ENCODE measurements at places on chromosomes 12 and 14.

DNA sequence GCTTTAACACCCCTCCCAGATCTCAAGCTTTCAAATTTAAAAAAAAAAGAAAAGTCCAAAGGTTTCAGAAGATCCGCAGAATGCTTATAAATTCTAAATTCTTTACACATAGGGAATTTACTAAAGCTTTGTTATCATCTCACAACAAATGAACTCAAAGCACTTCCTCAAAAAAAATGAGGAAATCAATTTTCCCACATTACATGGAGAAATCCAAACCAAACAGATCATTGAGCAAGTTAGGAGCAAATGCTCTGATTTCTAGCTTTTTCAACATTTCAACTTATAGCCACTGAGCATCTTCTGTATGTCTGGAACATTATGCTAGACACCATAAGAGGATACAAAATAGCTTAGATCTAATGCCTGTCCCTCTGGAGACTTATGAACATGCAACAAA, 161.0 kb downstream of the CEP128 start:
- DNase-seq, result no peak

DNA sequence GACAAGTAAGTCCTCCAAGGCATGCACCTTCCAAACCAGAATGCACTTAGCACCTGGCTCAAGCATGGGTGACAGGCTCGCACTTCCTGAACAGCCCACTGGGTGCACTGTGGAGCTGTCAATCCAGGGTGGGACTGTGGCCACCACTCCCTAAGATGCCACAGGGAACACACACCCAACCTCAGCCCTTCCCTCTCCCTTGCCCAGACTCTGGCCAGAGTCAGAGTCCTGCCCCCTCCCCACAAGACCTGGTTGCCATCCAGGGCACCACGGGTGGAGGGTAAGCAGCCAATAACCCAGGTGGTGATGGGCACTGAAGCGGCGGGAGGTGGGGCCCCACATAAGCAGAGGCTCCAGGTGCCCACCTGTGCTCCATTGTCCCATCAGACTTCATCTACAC, 160.6 kb downstream of the MYRFL start:
- peak; percentile 42 for DNase-seq

GRCh38 chr12:125161712-125162022, 96.4 kb downstream of the AACS start:
- DNase-seq, result peak; percentile 75

DNA sequence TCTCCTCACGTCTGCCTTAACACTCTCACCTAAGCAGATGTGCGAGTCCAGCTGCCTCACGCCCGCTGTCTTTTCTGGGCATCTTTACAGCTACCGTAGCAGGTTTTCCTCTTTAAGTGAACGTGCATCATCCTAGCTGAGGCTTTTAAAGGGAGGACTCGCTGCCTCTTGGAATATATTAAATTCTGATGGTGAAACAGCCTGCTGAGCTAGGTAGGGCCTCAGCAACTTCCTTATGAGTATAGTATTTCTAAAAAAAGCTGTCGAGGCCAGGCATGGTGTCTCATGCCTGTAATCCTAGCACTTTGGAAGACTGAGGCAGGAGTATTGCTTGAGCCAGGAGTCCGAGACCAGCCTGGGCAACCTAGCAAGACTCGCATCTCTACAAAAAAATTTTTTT, 32.2 kb downstream of the TESC start:
- no peak for DNase-seq

DNA sequence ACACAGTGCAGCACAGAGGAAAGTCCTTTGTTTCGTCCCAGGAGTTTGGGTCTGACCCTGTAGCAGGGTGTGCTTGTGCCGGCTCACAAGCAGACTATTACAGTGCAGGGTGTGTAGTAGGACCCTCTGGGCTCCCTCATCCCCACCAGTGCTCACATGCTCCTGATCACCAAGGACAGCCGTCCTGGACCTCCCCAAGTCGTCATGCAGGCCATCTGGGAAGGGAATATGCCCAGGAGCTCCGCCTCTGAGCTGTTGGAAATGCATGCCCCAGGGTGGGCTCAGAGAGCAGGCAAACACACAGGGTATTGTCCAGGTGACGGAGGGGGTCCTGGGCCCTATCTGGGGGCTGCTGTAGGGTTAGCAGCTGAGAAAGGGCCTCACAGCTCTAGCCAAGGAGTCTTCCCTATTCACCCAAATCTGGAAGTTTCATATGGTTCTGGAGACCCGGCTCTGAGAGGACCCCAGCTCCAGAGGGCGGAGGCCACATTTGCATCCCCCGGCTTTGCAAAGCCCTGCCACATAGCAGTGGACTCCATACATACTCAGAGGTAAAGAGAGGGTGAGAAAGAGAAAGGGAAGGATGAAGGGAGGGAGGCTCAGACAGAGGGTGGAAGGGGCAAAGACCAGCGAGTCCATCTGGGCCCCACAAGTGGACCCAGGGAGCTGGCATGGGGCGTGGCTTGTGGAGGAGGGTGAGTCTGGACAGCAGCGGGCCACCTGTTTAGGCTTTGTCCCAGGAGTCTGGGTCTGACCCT, 53.5 kb upstream of the PPP2R5C start:
- DNase-seq, result no peak

GRCh38 chr14:70359076-70359424, 433 bp downstream of the COX16 start:
- peak; percentile 65 for DNase-seq

GRCh38 chr12:81627336-81628189, 131.6 kb downstream of the PPFIA2 start:
- peak; percentile 86 for DNase-seq

DNA sequence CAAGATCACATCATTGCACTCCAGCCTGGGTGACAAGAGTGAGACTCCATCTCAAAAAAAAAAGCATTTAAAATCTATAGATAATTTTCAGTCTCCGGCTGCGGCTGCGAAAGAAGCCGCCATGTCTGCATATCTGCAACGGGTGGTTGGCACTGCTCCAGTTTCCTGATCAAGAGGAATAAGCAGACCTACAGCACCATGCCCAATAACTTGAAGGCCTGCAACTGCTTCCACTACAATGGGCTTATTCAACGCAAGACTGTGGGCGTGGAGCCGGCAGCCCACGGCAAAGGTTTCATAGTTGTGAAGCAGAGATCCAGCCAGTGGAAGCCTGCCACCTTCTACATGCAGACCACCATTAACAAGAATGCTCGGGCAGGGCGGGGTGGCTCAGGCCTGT, 30.6 kb upstream of the EID3 start:
- no peak for DNase-seq
